Astrocyte (in vitro differentiated cells and primary cell): ENCODE measurements at places on chromosomes 12 and 14.

GRCh38 chr12:111482462-111482861 lies 76.7 kb downstream of the SH2B3 start:
- DNase-seq, result no peak

- no peak for DNase-seq
These were observed 1330.1 kb upstream of the USP15 start for GRCh38 chr12:60930151-60930550.

- no peak for DNase-seq
These were observed 43.9 kb upstream of the SLC2A13 start for GRCh38 chr12:40149673-40150260.

DNA sequence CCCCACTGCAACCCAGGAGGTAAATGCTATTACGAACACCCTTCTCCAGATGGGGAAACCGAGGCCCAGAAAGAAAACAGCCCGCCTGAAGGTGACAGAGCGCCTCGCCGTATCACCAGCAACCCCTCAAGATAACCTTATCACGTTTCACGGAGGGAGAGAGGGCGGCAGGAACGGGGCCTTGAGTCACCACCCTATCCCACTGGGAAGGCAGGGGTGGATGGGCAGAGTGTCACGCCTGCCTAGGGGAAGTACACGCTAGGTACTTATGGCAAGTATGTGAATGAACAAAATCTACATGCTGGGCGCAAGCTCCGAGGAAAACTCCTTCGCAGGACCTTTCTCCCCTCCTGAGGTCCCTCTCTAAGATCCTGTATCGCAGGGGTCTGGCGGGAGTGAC lies 17.8 kb downstream of the NCOR2 start:
- DNase-seq, result no peak

- DNase-seq, result peak; percentile 8
These were observed 1.4 kb downstream of the TMTC2 start for GRCh38 chr12:82688035-82688501.

- DNase-seq, result no peak
These were observed 3.4 kb downstream of the SPX start for GRCh38 chr12:21529456-21529855.

- no peak for DNase-seq
These were observed 85.8 kb downstream of the EXOC5 start for GRCh38 chr14:57182760-57183503.

DNA sequence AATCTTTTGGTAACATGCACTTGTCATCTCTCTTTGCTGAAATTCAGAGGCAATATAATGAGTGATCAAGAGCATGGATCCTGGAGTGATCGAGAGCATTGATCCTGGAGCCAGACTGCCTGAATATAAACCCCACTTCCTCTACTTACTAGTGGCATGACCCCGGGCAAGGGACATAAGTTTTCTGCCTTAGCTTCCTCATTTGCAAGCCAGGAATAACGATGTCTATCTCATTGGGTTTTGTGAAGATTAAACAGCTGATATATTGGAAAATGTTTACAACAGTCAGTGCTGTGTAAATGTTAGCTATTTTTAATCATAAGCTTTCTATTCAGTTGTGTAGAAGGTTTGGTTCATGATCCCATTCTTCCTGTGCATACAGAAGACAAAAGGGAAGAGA lies 2.4 kb upstream of the CSRNP2 start:
- DNase-seq, result no peak

DNA sequence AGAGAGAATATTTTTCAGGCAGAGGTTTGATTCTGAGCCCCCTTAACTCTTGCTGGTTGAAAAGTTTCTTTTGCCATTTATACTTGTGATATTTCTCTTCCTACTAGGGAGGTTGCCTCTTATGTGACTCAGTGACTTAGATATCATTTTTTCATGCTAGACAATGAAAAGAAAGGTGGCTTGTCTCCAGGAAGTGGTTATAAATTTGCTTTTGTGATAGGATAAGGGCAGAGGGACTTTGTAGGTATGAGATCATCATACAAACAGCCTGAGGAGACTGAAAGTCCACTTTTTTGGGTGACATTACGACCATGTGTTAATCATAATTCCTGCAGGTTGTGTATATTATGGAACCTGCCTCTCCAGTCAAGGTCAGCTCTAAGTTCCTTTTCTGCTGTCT lies 35.8 kb downstream of the ACSM4 start:
- no peak for DNase-seq

GRCh38 chr14:71119832-71120231 lies 212.6 kb downstream of the PCNX1 start:
- DNase-seq, result peak; percentile 23

DNA sequence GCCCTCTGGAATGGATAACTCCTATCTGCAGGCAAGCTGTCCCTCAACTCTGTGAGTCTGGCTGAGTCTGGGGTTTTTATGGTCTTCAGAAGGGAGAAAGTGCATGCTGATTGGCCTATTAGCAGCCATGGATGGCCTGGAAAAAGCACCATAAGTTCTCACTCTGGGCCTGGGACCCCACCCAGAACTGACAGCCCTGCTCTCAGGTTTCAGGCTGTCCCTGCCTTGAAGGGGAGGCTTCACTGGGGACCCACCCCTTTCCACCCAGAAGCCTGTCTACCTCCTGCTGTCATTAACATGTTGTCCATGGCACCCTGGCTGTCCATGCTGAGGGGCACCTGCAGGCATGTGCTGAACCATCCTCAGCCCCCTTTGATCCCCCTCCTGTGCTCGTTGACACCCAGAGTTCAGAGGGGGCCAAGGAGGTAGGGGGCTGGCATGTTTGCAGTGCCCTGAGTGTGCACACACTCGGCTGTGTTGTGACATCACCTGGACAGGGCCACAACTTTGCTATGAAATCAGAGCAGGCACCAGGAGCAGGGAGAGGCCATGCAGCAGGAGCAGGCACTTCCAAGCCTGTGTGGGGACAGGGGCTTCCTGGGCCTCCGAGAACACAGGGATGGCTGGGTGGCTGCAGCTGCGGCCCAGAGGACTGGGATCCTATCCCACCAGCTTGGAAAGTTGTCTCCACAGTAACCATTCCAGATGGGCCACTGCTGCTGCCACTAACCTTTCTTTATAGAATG lies 84.7 kb downstream of the ACSS3 start:
- no peak for DNase-seq

- DNase-seq, result no peak
These were observed 14.8 kb upstream of the TMEM229B start for GRCh38 chr14:67503331-67503730.

GRCh38 chr14:71395151-71395604 lies 487.9 kb downstream of the PCNX1 start:
- DNase-seq, result no peak

GRCh38 chr12:77610446-77610845 lies 220.2 kb upstream of the NAV3 start:
- no peak for DNase-seq

DNA sequence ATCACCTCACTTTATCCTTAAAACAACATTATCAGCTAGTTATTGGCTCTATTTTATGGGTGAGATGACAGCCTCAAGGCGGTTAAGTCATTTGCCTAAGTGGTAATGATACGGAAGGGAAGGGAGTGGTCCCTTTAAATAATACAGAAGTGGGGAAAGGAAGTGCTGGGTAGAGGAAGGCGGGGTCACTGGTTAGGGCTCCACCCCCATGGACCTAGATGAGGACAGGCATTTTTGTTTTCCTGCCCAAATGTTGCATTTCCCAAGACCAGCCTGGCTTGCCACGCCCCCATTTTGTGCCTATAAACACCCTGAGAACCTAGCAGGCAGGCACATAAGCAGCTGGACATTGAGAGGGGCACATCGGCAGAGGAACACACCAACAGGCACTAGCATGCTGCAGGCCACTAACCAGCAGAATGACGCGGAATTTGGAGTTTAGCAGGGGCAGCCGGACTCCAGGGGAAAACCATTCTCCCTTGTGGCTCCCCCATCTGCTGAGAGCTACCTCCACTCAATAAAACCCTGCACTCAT lies 100.9 kb downstream of the EPS8 start:
- DNase-seq, result no peak

DNA sequence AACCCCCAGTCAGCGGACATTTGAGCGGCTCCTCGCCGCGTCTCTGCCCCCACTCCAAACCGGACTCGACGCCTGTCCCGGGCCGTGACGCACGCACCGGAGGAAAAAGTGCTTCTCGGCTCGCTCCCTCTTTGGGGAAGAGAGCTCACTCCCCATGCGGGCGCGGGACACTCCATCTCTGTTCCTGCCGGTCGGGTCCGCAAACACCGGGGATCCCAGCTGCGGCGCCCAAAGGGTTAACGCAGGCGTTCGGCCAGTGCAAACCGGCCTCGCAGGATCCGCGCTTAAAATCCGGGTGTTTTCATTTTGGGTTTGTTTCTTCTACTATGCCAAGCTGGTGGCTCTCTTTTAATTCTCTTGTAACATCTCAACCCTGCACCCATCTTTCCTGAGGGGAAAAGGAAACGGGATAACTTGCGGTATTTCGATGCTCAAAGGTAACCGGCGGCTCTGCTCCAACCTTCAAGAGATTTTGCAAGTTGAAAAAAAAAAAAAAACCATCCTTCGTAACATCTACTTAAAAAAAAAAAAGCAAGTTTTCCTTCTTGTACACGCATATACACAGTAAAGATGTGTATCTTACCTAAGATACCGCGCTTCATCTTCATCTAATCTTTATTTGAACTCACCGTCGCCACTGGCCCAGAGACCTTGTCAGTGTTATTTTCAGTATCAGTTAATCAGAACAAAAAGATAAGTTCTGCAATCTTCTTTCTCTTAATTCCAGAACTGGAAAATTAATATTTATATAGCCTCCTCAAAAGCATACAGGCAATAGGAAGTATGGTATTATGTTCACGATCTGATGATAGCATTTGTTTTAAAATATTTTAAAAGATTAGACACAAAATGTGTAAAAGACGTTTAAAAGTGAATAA lies 1.6 kb upstream of the ATP2B1 start:
- DNase-seq, result no peak

GRCh38 chr12:127592245-127592644 lies 674.7 kb upstream of the TMEM132C start:
- no peak for DNase-seq
